Hematopoietic multipotent progenitor cell (in vitro differentiated cells): ENCODE measurements at places on chromosomes 1 and 21. TPM values are rescaled to one million over a fixed set of nuclear protein-coding genes. Genes with fewer than 3 reads are reported as not detected.

The SPRR3 gene
- not detected for total RNA-seq

The S100PBP gene
- total RNA-seq, result 25.0 TPM

The MAN1C1 gene
- total RNA-seq, result 0.54 TPM

The L1TD1 gene
- not detected for total RNA-seq

The RIPPLY3 gene
- total RNA-seq, result under 0.01 TPM

The VWA1 gene
- total RNA-seq, result 4.8 TPM

The COL24A1 gene
- total RNA-seq, result 6.7 TPM
